ENCODE measurements at places on chromosomes 4 and X. TPM values are rescaled to one million over a fixed set of nuclear protein-coding genes. Genes with fewer than 3 reads are reported as not detected.

Gene TLL1
- total RNA-seq = 9.5 TPM

Gene CSAG1
- total RNA-seq = not detected

Gene F9
- total RNA-seq = not detected

Gene GLRA3
- not detected for total RNA-seq

Gene ABLIM2
- total RNA-seq = 0.11 TPM

Gene ADRA2C
- 0.70 TPM for total RNA-seq

Gene FHIP1A
- total RNA-seq = 18.8 TPM

Gene UGT8
- total RNA-seq = 0.61 TPM

Gene RAB40AL
- 0.08 TPM for total RNA-seq

Gene IL9R
- not detected for total RNA-seq

Gene XG
- total RNA-seq = 11.8 TPM

Gene ERAS
- not detected for total RNA-seq

Gene OPHN1
- 2.5 TPM for total RNA-seq

Gene MND1
- total RNA-seq = 17.0 TPM

Gene PRSS12
- total RNA-seq = 18.3 TPM

Gene RTL9
- 0.08 TPM for total RNA-seq

Measured in hair follicular keratinocyte (primary cell).